ENCODE measurements at places on chromosomes 2 and 18.

- no peak for DNase-seq
Observed at GRCh38 chr2:129334128-129334527, 645.3 kb upstream of the RAB6C start.

GRCh38 chr2:239724194-239724849, 300.8 kb downstream of the NDUFA10 start:
- DNase-seq = no peak

- peak; percentile 4 for DNase-seq
Observed at GRCh38 chr2:32741575-32741974, 113.7 kb downstream of the TTC27 start.

DNA sequence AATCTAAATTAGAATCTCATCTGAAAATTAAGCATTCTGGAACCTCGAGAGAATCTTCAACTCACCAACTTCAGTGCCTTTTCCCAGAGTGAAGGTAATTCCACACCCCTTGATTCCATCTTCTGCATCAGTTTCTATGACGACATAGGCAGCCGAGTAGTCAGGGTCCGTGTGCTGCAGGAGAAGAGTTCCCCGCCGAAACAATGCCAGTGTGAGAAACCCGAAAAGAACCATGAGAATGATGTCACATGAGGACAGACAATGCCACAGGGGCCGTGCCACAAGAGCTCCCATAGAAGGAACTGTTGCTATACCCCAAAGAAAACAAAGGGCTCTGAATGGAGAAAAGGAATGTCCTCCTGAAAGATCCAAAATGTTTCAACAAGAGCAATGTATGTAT, 6.0 kb downstream of the ENOSF1 start:
- DNase-seq = no peak
